Psoas muscle (tissue), 8 donors: ENCODE measurements at places on chromosomes 4 and X. TPM values are rescaled to one million over a fixed set of nuclear protein-coding genes. Genes with fewer than 3 reads are reported as not detected.
A peak's percentile ranks its signal among the peaks of the same experiment; 100 is the strongest.

GRCh38 chr4:142567199-142567598, 278.9 kb downstream of the INPP4B start:
- DNase-seq: no peak

DNA sequence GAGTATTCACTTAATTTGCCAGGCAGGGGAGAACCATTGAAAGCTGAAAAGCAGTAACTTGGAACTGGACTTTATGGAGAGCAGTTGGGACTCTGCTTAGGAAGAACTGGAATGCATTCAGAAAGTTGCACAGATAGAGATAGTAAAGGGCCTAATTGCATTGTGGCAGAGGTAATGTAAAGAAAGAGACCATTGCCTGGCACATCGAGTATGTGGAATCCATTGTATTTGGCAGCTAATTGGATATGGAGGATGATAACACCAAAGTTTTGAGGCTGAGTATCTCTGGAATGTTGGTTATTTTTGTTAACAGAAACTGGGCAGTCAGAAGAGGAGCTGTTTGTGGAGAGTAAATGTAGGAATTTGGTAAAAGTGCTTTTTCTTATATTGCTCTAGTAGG, 169.9 kb downstream of the BMPR1B start:
- DNase-seq: no peak

The GPR50 gene
- polyA plus RNA-seq: not detected

GRCh38 chrX:154026136-154027021, 6.7 kb upstream of the IRAK1 start:
- no peak for DNase-seq

- no peak for DNase-seq
Observed at GRCh38 chr4:162793004-162793403, 373.7 kb downstream of the NAF1 start.

DNA sequence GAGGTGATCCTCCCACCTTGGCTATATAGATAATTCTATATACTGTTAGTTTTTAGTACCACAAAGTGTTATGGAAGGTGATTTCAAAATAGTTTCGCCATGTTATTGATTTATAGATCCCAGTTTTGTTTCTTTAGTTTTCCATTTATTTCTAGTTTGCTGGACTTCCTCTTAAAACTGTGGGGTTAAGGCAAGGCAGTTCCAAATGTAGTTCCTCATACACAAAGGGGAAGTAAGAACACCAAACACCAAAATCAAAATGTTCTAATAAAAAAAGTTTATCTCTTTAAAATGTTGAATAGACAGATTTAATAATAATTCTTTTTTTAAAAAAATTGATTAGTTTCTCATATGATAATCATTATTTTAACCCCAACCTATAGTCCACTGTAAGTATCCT, 6.8 kb upstream of the CISD2 start:
- DNase-seq: no peak

DNA sequence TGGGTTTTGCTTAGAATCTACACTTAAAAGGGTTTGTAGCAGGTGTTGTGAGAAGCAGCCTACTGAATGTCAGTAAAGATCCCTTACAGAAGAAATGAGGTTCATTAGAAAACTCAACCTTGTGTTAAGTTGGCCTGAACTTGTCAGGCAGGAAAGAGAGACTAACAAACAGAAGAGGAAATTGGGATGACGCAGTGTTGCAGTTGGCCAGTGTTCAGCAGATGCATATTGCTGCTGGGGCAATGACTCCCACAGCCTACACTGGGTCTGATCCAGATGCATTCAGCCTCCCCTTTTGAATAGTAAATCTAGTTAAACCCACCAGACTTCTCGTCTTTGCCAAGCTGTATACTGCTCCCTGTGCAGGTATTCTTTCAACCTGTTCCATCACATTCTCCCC, 409.4 kb downstream of the UBE2NL start:
- DNase-seq: no peak

- DNase-seq: no peak
Observed at GRCh38 chrX:31658360-31658759, 586.5 kb upstream of the FTHL17 start.

- peak; percentile 53 for DNase-seq
Observed at GRCh38 chr4:140790765-140791164, 34.6 kb upstream of the TBC1D9 start.

- no peak for DNase-seq
Observed at GRCh38 chr4:125105561-125105960, 209.2 kb upstream of the FAT4 start.

- no peak for DNase-seq
Observed at GRCh38 chr4:107863416-107863815, 38.7 kb downstream of the SGMS2 start.

The SERTM2 gene
- polyA plus RNA-seq: not detected

The CORIN gene
- polyA plus RNA-seq: 1.3 TPM
